ENCODE measurements at places on chromosomes 6 and 20. TPM values are rescaled to one million over a fixed set of nuclear protein-coding genes. Genes with fewer than 3 reads are reported as not detected.

The PHACTR1 gene
- not detected for total RNA-seq

The FOXF2 gene
- total RNA-seq, result not detected

The PAK5 gene
- total RNA-seq, result not detected

The ARMH2 gene
- total RNA-seq, result not detected

The PRR18 gene
- not detected for total RNA-seq

The PAX1 gene
- not detected for total RNA-seq

The MACROD2 gene
- total RNA-seq, result not detected

The ARFGEF3 gene
- total RNA-seq, result under 0.01 TPM

The ZNF391 gene
- 3.4 TPM for total RNA-seq

The CYP21A2 gene
- total RNA-seq, result 1.4 TPM

The LY6G6C gene
- not detected for total RNA-seq

The GRM4 gene
- not detected for total RNA-seq

The PLCB4 gene
- total RNA-seq, result not detected

The EPPIN gene
- total RNA-seq, result not detected

The ZNF184 gene
- total RNA-seq, result 3.5 TPM

The BPIFB1 gene
- total RNA-seq, result not detected

The TMEM74B gene
- not detected for total RNA-seq

The PPP1R10 gene
- 25.9 TPM for total RNA-seq

The TENT5A gene
- 2.6 TPM for total RNA-seq

The SNHG17 gene
- total RNA-seq, result 15.2 TPM

The HRH3 gene
- total RNA-seq, result not detected

The LTB gene
- total RNA-seq, result not detected

The COL20A1 gene
- not detected for total RNA-seq

The RFX6 gene
- total RNA-seq, result not detected

The MUCL3 gene
- not detected for total RNA-seq

The MATN4 gene
- total RNA-seq, result not detected

The AURKA gene
- 81.0 TPM for total RNA-seq

The CLPSL2 gene
- total RNA-seq, result not detected

The PTPRK gene
- total RNA-seq, result 18.5 TPM

The LKAAEAR1 gene
- not detected for total RNA-seq

The TSHZ2 gene
- total RNA-seq, result under 0.01 TPM

The ENTPD6 gene
- 87.4 TPM for total RNA-seq

The GSTA3 gene
- total RNA-seq, result not detected

The ADGB gene
- total RNA-seq, result not detected

The DNAJC5 gene
- 43.4 TPM for total RNA-seq

The TRDN gene
- not detected for total RNA-seq

The CST2 gene
- not detected for total RNA-seq

The GOPC gene
- total RNA-seq, result 37.5 TPM

The TRIM31 gene
- total RNA-seq, result not detected

The MOCS1 gene
- total RNA-seq, result 12.2 TPM

The LGSN gene
- total RNA-seq, result not detected

The FOXC1 gene
- total RNA-seq, result 2.3 TPM

The TRIM40 gene
- total RNA-seq, result not detected

The CCN2 gene
- 34.0 TPM for total RNA-seq

The CCN5 gene
- total RNA-seq, result not detected

The DEFB132 gene
- not detected for total RNA-seq
